ENCODE measurements at places on chromosomes 11 and 22.

- DNase-seq, result no peak
Measured at GRCh38 chr11:34192481-34193401, 87.3 kb downstream of the NAT10 start.

DNA sequence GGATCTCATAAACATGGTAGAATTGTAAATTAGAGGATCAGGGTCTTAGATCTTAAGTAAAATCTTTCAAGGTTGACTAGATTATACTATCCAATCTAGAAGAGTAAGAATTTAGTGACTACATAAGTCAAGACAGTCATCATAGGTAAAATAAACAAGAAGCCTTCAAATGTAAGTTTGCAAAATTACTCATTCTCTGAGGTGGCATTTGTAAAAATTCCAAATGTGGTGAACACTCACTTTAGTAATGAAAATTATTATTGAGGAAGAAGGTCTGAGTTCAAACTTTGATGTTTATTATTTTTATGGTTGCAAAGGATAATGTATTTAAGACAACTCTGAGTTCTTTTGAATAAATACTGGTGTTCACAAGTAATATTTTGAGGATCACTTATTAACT is 4.6 kb downstream of the HYLS1 start:
- no peak for DNase-seq

DNA sequence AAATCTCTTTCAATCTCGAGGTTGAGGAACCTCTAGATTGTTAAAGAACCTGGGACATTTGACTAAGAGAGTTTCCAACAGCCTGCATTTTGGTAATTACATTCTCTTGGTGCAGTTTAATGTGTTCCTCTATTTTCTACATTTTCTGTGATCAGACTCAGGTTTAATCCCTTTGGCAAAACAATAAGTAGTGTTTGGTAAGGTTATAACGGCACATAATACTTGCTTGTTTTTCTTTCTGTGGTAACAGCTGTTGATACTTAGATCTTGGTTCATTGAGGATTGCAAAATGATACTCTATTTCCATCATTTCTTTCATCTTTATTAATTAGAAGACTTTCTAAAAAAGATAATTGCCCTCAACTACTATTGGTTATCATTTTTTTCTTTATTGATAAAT is 271.3 kb downstream of the SBF2 start:
- DNase-seq, result no peak

- DNase-seq, result no peak
Measured at GRCh38 chr11:69213316-69213715, 57.6 kb downstream of the SMIM38 start.

DNA sequence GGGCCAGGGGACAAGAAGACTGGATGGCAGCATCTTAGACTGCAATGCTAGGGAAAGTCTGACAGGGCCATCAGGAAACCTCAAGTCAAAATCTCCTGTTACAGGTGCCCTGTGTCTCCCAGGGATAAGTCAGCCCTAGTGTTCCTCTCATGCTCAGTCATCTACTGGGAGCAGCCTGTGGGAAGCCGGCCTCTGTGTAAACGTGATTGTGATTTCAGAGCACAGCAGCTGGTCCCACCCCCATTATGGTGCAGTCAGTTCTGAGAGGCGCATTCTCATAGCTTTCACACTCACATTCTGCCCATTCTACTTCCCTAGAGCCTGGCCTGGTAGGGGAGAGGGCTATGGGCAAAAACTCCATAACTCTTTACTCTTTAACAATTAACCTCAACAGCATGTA is 7.2 kb upstream of the SLN start:
- DNase-seq, result no peak

GRCh38 chr11:33177676-33178336 is 16.5 kb upstream of the CSTF3 start:
- no peak for DNase-seq
